Ovary (tissue), 10 donors: ENCODE measurements at places on chromosomes 16 and 17.

- no peak for DNase-seq
These were observed 201.1 kb upstream of the ASIC2 start for GRCh38 chr17:33494151-33494550.

DNA sequence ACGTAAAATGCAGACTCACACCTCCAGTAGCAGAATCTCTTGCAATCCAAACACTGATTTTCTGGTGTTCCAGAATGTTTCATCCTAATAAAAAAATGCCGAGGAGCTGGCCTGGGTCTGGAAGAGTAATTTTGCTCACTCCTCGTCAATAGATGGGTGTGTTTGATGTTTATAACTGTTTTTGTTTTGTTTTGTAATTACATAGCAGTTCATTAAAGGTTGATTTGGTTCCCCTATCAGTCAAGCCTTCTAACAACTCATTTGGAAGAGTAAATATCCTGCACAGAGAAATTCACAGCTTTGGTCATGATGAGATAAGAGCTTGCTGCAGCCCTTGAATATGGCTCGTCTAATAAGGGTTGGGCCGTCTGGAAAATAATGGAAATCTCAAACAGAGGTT, 36.8 kb upstream of the ELAC2 start:
- DNase-seq, result no peak

DNA sequence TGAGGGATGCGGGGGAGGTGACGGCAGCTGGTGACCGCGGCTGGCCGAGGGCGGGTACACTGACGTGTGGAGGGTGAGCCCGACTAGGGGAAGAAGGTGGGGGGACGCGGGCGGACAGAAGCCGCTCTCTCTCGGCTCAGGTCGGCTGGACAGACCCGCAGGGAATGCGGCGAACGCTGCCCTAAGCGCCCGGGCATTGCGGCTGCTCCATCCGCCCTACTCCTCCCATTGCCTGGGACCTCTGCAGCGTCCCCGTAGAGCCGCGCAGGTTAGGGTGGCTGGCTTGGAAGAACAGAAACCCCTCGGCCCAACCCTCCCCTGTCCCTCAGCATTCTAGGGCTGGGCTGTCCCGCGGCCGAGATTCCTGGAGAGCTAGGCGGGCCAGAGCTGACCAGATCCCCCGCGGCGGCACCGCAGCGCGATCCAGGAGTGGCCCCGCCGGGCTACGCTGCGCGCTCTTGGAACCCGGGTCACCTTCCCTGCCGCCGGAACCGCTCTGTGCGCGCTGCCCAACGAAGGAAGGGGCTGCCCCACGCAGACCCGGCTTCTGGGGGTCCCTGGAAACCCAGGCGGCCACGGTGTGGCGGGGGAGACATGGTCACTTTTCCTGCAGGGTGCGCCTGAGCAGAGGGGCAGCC, 3.0 kb downstream of the DLX4 start:
- DNase-seq, result peak; percentile 61

GRCh38 chr17:69651921-69652320, 237.4 kb downstream of the MAP2K6 start:
- DNase-seq, result no peak

DNA sequence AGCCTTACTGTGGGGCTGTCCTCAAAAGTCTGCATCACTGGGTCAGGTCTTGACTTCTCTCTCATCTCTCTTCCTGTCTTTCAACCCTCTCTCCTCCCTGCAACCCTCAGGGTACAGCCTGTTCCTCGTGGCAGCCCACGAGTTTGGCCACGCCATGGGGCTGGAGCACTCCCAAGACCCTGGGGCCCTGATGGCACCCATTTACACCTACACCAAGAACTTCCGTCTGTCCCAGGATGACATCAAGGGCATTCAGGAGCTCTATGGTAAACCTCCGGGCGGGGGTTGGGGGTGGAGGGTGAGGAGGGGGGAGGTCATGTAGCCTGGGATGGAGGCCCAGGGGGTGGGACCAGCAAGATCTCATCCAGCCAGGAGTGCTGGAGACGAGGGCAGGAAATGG, 12.7 kb downstream of the MMP2 start:
- peak; percentile 38 for DNase-seq

GRCh38 chr16:67525176-67525860, 3.3 kb upstream of the RIPOR1 start:
- DNase-seq, result no peak

- no peak for DNase-seq
These were observed 1.6 kb downstream of the PYCARD start for GRCh38 chr16:31200821-31201568.

GRCh38 chr16:26606381-26607150, 460.2 kb upstream of the C16orf82 start:
- no peak for DNase-seq
